ENCODE measurements at places on chromosomes 5 and 9. TPM values are rescaled to one million over a fixed set of nuclear protein-coding genes. Genes with fewer than 3 reads are reported as not detected.

Gene C9
- total RNA-seq: not detected

DNA sequence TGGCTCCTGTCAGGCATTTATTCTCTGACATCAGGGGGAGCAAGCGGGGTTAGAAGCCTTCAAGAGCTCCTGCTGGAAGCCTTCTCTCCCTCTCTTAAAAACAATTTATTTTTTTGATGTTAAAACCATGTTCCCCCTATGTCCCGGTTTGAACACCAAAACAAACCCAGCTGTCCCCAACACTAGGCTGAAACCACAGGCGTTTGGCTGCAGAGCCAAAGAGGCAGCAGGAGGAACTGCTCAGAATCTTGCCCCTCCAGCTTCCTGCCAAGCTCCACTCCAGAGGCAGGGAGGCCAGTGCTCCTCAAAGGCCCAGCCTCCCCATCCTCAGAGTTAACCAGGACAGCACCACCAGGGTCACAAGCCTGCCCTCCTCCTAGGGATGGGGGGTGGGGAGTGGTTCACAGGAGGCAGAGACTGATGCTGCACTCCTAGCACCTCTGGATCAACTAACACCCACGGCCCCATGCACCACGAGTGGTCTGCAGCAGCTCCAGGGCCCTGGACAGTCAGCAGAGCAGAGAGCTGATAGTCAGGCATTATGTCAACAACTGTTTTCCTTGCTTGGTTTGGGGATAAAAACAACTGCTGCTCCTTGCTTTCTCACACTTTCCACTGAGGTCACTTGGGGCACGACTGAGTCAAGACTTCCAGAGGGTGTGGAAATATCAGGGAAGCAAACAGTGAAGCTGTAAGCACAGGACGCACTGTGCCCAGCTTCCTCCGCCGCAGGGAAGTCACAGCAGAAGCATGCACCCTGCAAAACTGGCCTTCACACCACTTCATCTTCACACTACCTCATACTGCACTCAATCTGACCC is 96.5 kb upstream of the ADRA1B start:
- no peak for DNase-seq

DNA sequence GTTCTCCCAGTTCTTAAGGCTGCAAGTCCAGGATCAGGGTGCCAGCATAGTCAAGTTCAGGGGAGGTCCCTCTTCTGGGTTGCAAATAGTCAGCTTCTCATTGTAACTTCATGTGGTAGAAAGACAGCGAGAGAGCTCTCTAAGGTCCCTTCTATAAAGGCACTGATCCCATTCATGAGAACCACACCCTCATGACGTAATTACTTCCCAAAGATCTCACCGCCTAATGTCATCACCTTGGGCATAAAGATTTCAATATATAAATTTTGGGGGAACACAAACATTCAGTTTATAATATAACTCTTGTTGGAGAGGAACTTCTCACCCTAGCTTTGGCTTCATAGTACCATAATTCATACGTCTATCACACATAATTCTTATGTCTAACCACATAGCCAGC is 203.9 kb upstream of the VLDLR start:
- DNase-seq: no peak

Gene LIX1
- total RNA-seq: not detected

Gene IL3
- total RNA-seq: 1.4 TPM

Gene LCN1
- total RNA-seq: not detected

All from activated CD4-positive, alpha-beta memory T cell treated with anti-CD3 and anti-CD28 coated beads, Interleukin-2, amount 10 ng/mL, durations not matched to agents 7 days and 5 days (primary cell).